ENCODE measurements at places on chromosomes 13 and 19.

DNA sequence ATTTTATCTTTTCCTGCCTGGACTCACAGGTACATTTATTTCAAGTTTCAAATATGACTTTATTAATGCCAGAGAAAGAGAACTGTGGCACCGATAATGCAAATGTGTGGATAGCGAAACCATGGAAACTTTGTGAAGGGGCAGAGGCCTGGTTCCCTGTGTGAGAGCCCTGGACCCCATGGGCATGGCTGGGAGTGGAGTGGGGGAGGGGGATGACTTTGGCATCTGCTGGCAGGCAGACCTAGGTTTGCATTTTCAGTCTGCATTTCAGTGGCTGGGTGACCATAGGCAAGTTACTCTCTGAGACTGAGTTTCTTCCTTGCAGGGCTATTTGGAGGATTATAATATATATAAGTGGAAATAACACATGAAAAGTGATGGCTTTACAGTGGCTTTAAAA is 163.8 kb upstream of the TMTC4 start:
- no peak for DNase-seq

DNA sequence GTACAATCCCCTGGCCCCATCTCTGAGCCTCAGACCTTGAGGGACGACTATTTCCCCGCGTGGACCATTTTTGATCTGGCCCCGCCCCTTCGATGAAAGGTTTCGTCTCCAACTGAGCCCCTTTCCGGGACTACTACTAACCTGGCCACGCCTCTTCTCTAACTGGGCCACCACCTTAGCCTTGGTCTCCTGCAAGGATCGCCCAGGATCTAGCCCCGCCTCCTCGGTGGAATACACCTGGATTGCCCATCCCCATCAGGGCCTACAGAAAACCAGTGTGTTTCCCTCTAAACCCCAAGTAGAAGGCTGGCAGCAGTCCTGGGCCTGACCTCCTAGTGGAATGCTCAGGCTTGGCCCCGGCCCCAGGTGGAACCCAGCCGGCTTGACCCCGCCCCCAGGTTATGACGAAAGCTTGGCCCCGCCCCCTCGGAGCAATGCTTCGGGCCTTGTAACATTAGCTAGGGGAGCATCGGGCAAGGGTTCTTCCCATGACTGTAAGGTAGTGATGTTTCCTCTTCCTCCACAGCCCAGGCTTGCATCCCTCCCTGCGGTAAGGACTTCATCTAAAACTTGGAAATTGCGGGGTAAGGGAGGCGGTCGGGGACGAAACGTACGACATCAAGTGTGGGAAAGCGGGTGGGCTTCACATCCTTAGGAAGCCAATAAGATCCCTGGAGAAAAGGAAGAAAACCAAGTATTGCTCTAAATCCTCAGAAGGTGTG is 9.1 kb downstream of the SPACA6 start:
- DNase-seq: peak; percentile 66

GRCh38 chr13:90956031-90956430 is 391.5 kb upstream of the MIR17HG start:
- DNase-seq: no peak

- no peak for DNase-seq
These were observed 303.1 kb downstream of the PCDH9 start for GRCh38 chr13:66926851-66927524.

GRCh38 chr19:15276620-15277215 is 44.5 kb upstream of the EPHX3 start:
- no peak for DNase-seq

DNA sequence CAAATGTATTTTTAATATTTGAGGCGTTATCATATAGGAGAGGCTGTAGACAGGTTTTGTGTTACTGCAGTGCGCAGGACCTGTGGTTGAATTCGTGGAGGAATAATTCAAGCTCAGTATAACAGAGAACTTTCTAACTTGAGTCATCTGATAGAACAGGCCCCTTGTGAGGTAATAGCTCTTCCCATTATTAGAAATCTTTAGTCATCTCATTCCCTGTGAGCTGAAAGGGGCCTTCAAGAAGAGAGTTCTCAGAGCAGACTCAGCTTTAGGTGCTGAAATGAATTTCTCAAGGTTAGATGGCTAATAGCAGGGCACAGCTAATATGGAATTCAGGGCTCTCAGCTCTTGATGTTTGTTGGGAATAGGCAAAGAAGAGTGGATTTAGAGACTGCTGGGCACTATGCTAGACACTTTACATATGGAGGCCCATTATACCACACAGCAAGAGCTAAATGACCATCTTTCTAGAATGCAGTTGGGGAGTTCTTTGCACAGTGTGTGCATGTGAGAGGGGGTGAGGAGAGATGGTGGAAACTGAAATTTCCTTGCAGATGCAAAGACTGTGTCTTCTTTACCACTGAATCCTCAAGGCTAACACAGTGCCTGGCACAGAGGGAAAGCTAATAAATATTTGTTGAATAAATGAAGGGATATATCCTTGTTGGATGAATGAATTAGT is 89.5 kb downstream of the DGKH start:
- DNase-seq: no peak

- DNase-seq: no peak
These were observed at the start of gene FAM187B for GRCh38 chr19:35228177-35228930. TSS of gene FAM187B (minus strand) at chr19:35228739. CDS start at chr19:35228680, 59 bp downstream.

DNA sequence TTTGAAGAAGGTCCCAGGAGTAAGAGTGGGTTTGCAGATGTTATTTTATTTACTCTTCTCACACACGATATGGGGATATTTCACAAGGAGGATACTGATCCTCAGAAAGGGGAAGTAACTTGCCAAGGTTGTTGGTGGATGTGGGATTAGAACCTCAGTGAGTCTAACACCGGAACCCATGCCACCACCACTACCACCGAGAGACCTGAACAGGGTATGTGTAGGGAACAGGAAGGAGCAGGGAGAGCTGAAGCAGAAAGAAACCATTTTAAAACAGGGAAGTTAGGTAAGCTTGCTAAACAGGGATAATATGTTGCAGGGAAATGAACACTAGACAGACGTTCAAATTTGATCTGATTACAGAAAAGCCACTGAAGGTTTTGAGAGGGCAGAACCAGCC is 11.6 kb upstream of the CEACAM3 start:
- no peak for DNase-seq

DNA sequence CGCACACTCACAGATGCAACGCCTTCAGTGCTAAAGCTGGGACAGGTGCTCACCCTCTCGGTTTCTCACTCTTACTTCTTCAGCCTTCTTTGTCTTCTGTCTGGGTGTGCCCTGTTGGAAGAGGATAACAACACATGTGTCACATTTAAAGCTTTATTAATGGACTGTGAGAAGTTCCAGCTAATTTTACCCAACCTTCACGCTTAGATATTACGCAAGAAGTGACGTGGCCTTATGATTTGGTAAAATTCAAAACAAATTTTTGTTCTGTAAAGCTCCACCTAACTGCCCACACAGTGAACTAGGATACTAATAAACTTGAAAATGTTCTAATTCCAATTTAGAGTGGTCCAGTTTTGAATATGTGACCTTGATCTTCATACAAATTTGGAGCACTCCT is 66.7 kb upstream of the LRCH1 start:
- DNase-seq: no peak

DNA sequence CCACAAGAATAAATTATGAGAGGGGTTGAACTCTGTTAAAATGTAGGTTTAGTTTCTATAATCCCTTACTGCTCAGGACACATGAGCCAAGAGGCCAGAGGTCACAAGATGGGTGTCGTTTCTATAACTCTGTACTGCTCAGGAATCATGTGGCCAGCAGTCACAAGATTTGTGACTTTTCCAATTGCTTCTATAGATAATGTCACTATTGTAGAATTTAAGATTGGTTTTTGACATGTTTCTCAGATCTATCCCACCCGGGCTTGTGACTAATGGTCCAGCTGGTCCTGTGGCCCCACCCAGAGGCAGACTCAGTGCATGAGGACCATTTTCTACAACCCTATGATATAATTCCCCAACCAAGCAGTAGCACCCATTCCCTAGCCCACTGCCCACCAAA is 662.0 kb upstream of the KLF12 start:
- DNase-seq: no peak

DNA sequence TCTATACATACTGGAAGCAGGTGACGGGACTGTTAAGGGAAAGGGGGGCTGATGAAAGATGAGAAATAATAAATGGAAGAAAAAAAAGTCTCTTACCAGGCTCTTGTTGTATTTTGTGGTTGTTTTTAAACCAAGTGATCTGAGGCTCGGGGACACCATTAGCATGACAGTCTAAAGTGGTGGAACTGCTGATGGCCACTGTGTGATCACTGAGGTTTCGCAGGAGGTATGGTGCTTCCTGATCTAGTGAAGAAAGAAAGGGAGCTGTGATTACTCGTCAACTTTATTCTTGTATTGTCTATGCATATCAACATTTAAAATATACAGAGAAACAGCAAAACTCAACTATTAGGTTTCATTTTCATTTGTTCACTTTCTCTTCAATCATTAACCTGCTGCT is 110.1 kb downstream of the FLT1 start:
- DNase-seq: no peak

GRCh38 chr13:43546251-43546650 is 240.5 kb downstream of the ENOX1 start:
- DNase-seq: peak; percentile 9

DNA sequence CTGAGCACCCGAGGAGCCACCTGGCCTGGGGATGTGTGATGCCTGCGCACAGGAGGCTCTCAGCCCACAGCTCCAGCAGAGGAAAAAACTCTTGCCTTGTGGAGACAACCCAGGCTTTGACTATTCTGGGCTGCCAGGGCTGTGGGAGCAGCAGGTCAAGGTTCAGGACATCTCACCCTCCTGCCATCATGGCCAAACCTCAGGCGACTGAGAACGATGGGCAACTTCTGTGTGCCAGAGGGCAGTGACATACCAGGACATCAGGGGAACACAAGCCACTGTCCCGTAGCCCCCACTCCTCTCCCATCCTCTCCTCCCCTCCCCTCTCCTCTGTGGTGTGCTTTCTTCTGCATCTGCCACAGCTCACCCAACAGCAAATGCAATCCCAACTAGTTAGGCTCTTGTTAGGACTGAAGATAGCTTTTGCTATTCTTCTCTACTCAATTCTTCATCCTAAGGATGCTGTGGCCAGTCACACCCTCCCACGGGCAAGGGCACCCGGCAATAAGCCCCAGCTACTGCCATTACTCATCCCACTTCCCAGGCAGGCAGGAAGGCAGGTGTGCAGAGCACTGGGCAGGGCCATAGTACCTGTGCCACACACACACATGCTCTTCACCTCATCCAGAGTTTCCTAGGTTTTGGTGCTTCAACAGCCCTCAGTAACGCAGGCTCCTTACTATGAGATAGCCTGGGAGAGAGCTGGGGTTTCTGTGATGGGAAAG is 16.8 kb downstream of the ELL start:
- peak; percentile 60 for DNase-seq

DNA sequence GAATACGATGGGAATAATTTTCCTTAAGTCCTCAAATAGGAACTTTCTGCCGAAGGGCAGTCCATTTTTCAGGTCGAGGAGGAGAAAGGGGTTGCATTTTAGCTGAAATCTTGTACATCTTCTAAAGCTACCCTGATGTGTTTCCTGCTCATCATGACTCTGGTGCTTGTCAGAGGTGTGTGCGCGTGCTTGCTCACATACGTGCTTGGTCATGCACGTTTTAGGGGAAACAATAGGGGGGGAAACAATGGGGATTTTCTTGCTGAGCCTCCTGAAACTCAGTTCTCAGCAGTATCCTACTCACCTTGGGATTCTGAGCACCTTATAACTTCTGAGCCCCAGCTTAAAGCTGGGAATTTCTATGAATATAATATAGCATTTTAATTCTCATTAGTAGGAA is 44.7 kb downstream of the TM9SF2 start:
- DNase-seq: no peak

DNA sequence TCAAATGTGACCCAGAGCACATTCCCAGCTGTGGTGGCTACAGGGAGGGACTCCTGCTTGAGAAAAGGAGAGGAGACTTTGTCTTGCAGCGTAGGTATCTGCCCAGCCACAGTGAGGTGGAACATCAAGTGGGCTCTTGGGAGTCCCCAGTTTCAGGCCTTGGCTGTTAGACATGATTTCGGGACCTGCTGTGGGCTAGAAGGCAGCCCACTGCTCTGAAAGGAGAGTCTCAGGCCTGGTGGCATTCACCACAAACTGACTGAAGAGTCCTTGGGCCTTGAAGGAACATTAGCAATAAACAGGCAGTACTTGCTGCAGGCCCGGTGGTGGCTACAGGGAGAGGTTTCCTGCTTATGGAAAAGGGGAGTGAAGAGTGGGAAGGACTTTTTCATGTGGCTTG is 61.8 kb upstream of the TEX29 start:
- no peak for DNase-seq

DNA sequence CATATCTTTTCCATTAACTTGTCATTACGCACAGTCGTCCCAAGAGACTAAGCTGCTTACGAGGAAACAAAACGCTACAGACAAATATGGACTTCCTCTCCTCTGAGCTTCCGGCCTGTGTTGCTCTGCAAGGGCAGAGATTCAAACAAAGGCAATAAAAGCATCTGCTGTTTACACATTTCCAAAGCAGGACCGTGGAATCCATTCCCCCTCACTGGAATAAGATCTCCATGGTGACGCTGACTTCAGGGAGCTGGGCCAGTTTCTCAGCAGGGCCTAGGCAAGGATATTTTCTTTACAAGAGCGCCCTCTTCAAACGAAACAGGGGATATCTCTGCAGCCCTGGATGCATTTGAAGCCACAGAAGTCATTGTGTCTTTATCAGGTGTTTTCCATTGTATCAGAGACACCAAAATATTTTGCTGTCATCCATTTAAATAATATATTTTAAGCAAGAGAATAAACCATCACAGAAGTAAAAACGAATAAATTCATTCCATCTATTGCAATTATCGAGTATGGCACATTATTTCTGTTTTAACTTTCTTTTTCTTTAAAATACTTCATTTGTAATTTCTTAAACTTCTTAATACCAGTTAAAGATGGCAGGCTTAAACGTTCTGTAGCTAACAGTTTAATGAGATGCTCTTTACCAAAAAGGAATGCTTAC is 177.5 kb downstream of the DCLK1 start:
- peak; percentile 37 for DNase-seq

- DNase-seq: peak; percentile 65
These were observed 1.2 kb downstream of the EEF2 start for GRCh38 chr19:3983936-3984583.

GRCh38 chr13:98214008-98214643 is 37.1 kb upstream of the RNF113B start:
- no peak for DNase-seq

DNA sequence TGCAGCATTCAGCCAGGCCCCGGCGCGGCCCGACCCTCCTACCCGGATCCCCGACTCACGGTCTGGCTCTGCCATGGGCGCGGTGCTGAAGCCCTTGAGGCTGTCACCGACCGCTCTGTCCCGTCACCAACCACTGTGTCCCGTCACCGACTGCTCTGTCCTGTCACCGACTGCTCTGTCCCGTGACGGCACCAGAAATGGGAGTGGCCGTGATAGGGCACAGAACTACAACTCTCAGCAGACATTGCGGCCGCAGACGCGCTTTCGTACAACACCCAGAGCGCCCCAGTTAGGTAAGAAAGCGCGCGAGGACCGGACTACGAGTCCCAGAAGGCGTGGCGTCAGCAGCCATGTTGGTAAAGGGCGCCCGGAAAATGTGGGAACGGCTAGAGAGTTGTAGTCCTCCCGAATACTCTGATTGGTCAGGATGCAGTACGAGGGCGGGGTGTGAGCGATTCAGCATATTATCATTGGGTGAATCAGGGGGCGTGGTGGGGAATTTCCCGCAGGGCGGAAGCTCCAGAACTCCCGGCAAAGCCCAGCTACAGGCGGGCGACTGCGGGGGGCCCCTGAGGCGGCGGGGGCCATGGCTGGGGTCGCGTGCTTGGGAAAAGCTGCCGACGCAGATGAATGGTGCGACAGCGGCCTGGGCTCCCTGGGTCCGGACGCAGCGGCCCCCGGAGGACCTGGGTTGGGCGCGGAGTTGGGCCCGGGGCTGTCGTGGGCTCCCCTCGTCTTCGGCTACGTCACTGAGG is at the start of the genes NFKBIB and SIRT2:
Gene NFKBIB (plus strand): TSS at position 523 of the 755 bp plus-strand sequence. CDS start 64 bp downstream, at position 587.
Gene SIRT2 (minus strand): TSS at position 172 of the 755 bp plus-strand sequence. CDS start 97 bp downstream, at position 75.
- DNase-seq: peak; percentile 100

- no peak for DNase-seq
These were observed 110.9 kb upstream of the FRY start for GRCh38 chr13:31920727-31921100.

Data from left colon (tissue), 2 donors.